ENCODE measurements at places on chromosomes 12 and 14. TPM values are rescaled to one million over a fixed set of nuclear protein-coding genes. Genes with fewer than 3 reads are reported as not detected.
A peak's percentile ranks its signal among the peaks of the same experiment; 100 is the strongest.

The LTB4R gene
- 1.5 TPM for total RNA-seq

The EIF2S3B gene
- 9.2 TPM for total RNA-seq

The CCDC60 gene
- total RNA-seq = not detected

The PGF gene
- total RNA-seq = 0.36 TPM

The NOVA1 gene
- total RNA-seq = 16.9 TPM

The GLT8D2 gene
- total RNA-seq = 46.0 TPM

The OR10G3 gene
- not detected for total RNA-seq

The KCNH5 gene
- total RNA-seq = 0.36 TPM

The CEBPE gene
- total RNA-seq = not detected

The PLEKHD1 gene
- total RNA-seq = not detected

The IPO8 gene
- 49.8 TPM for total RNA-seq

The RHOF gene
- 10.9 TPM for total RNA-seq

The OR4E2 gene
- total RNA-seq = not detected

The DNAJC22 gene
- 1.6 TPM for total RNA-seq

The ARHGAP9 gene
- total RNA-seq = 0.18 TPM

The CDK2 gene
- 8.5 TPM for total RNA-seq

The CFL2 gene
- total RNA-seq = 266 TPM

The SYCP3 gene
- total RNA-seq = 0.18 TPM

GRCh38 chr14:102964152-102964730 is 41.8 kb downstream of the AMN start:
- no peak for DNase-seq

- DNase-seq = peak; percentile 18
Observed at GRCh38 chr12:25591144-25591543, 38.1 kb upstream of the LMNTD1 start.

DNA sequence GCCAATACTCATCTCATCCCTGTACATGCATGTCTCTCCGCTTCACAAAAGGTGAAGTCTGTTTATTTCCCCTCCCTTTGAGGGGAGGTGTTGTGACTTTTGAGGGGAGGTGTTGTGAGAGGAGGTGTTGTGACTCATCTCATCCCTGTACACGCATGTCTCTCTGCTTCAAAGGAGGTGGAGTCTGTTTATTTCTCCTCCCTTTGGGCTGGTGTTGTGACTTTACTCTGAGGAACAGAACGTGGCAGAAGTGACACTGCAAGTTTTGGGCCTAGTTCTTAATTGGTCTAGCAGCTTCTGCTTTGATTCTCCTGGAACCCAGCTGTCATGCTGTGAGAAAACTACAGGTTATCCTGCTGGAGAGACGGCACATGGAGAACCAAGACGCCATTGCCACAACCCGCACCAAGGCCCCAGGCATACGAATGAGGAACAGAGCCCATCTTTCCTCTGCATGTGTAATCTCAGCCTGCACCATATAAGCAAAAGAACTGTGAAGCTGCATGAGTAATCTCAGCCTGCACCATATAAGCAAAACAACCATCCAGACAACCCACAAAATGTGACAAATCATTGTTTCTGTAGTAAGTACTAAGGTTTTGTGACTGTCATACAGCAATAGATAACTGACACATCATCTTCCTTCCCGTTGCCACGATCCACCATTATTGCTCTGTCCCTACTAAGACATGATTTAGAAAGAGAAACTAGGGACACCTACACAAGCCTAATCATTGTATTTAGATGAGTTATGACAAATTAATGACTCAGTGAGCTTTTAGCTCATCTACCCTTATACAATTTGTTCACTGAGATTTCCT is 30.0 kb downstream of the GALNT4 start:
- no peak for DNase-seq

- no peak for DNase-seq
Observed at GRCh38 chr14:106058342-106058741, 532.0 kb downstream of the TMEM121 start.

- DNase-seq = no peak
Observed at GRCh38 chr14:95263527-95264231, 56.0 kb downstream of the CLMN start.

GRCh38 chr14:35712466-35712865 is 96.6 kb downstream of the RALGAPA1 start:
- no peak for DNase-seq

DNA sequence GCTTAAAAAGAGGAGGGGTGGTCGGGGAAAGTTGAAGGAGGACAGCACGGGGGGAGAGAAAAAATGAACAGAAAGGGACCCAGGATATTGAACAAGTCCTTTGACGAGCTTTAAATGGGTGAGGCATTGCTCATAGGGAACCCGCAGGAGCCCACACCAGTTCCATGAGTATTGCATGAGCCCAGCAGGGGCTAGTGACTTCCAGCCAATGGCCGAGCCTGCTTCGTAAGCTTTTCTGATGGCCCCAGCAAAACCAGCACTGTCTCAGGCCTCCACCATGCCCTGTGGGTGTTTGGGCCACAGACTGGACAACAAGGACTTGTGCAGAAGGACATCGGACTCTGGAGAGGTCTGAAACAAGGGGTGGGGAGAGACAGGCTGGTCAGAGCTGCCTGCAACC is 109.5 kb downstream of the ZFP36L1 start:
- DNase-seq = peak; percentile 43

DNA sequence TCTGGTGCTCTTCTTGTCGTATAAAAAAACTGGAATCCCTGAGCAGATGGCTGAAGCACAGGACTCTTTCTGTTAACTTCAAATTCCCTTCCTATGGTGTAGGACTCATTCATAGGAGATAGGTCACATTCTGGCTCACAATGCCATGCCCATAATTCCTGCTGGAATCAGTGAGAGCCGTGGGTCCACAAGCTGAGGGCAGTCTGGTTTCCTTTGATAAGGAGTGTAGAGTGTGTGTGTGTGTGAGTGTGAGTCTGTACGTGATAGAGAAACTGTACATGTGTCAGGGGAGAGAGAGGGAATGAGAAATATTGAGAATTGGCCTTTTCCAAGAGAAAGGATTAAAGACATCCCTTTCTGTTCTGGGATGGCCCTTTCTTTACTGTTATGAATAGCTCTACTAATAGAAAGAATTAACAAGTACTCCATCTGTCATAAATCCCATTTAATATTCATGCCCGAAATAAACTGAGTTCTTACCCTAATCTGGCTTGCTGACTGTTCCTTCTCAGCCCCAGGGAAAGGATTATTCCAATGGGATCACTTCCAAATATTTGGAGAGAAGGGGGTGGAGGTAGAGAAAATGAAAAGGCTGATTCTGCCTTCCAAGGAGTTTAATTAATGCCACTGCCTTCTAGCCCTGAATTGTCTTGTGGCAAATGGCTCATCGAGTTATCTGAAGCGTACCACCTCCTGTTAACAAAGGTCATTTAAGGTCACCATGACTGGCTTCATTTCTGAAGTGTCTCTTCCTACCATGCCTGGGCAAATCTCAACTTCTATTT is 79.0 kb downstream of the TMX1 start:
- peak; percentile 45 for DNase-seq

GRCh38 chr12:1644534-1645438 is 15.8 kb downstream of the WNT5B start:
- DNase-seq = peak; percentile 79

DNA sequence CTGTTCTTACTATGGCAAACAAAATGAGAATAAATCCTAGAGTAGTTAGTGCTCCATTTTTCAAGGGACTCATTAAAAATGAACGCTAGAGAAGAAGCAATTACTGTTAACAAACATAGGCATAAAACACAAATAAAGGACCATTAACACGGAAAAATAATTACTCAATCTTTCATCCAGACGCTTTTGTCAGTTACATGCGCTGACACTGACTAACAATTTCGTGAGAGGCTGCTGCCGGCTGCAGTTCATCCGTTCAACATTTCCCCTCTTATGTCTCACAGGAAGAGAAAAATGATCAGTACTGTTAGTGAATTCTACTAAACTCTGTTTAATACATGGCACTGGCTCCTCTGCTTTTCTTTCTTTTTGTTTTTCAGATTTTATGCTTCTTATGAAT is 472.7 kb upstream of the FLRT2 start:
- no peak for DNase-seq

- DNase-seq = no peak
Observed at GRCh38 chr12:58906917-58907316, 13.4 kb downstream of the LRIG3 start.

DNA sequence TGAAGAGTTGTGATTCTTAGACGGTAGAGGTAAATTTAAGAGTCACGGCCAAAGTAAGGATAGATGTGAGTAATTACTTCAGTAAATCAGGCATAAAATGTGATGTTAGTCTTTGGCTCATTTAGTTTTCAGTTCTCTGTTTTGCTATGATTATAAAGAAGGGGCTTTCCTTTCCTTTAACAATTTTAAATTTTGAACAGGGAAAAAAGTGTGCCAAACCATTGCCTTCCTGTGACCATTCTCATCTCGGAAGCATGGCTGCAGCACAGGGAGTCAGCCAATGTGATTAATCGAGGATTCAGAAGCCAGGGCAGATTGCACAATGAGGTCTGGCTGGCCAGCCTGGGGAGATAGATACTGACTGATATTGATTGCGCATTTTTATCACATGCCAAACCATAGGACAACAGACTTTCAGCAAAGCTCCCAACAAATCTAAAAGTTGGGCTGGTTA is 480.2 kb upstream of the PRICKLE1 start:
- DNase-seq = peak; percentile 88

DNA sequence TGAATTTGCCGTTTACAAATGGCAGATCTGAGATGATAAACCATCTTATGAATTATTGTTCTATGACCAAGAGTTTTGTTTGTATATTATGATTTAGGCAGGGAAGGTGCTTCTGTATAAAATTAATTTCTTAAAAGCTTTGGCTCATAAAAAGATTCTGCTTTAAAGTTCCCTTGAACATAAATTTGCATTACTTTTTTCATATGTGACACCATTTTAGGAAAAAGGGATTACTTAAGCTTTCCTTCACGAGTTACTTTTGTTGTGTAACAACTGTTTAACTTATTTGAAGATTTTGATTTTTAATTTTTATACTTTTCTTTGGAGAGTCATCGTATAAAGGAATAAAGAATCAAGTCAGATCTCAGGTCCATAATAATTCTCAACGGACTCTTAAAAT is 3.3 kb downstream of the ETNK1 start:
- DNase-seq = peak; percentile 6

DNA sequence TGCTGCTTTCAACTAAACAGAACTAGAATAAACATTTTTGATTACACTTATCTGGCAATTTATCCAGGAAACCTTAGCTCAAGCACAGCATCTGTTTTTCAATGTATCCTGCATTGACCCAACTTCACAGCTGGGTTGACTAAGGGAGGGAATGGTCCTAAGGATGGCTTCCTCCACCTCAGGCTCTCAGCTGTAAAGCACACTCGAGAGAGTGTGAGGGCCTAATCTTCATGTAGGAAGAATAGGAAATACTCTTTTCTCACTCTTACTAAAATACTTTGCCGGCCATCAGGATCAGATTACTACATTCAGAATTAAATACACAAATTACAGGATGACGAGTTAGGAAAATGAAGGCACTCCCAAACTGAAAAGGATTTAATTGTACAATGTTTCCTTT is 7.2 kb downstream of the SETD3 start:
- DNase-seq = no peak

DNA sequence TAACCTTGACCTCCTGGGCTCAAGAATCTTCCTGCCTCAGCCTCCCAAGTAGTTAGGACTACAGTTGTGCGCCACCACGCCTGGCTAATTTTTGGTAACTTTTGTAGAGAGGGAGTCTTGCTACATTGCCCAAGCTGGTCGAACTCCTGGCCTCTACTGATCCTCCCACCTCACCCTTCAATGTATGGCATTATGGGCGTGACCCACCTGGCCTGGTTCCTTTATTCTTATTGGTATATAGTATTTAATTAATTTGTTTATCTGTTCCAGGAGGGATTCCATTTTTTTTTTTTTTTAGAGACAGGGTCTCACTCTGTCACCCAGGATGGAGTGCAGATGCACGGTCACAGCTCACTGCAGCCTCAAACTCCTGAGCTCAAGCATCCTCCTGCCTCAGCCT is 40.9 kb upstream of the EAPP start:
- no peak for DNase-seq

GRCh38 chr14:38623661-38624060 is 367.8 kb upstream of the CLEC14A start:
- no peak for DNase-seq

GRCh38 chr12:15556411-15557102 is 232.6 kb downstream of the EPS8 start:
- peak; percentile 35 for DNase-seq

GRCh38 chr12:130932061-130932930 is 21.4 kb upstream of the ADGRD1 start:
- peak; percentile 13 for DNase-seq

DNA sequence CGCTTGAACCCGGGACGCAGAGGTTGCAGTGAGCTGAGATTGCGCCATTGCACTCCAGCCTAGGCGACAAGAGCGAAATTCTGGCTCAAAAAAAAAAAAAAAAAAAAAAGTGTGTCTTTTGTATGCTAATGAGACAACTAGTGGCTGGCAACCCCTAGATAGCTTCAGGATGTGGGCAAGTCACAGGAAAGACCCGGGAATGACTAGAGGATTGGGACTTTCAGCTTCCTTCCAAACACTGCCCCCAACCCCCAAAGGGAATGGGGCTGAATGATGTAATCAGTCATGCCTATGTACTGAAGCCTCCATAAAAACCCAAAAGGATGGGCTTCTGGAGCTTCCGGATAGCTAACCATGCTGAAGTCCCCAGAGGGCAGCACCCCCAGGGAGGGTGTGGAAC is 28.6 kb downstream of the USP44 start:
- DNase-seq = no peak

DNA sequence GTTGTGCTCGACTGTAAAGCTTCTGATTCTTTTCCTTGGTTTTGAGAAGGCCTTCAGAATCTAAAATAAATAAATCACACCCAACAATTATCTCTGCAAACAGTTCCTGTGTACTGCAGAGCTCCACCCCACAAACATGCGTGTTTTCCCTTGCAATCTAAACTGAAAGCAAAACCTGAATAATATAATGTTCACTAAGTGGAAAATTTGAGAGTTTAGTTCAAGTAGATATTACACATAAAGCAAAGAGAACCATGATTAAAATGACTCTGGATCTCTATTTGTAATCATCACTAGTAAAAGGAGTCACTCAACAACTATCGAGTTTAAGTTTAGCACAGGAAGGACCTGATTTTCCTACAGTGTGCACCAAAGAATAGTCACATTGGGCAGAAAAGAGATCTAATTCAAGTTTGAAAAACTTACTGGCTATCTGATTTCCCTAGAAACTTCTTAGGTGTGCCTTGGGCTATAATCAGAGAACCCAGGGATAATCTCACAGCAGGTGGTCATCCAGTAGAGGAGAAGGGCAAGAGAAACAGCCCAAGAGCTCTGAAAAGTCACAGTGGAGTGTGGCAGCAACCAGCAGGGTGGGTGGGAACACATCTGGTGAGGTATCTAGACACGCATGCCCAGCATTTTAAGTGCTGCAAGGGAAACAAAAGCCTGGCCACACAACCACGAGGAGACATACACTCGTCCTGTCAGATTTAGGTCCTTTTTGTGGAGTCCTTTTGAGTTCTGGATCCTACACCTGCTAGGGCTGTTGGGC is 25.4 kb downstream of the ATG14 start:
- no peak for DNase-seq

- no peak for DNase-seq
Observed at GRCh38 chr12:546265-546919, 86.7 kb downstream of the B4GALNT3 start.
